Adrenal gland (tissue), 19 donors: ENCODE measurements at places on chromosomes 2 and 18. TPM values are rescaled to one million over a fixed set of nuclear protein-coding genes. Genes with fewer than 3 reads are reported as not detected.
A peak's percentile ranks its signal among the peaks of the same experiment; 100 is the strongest.

DNA sequence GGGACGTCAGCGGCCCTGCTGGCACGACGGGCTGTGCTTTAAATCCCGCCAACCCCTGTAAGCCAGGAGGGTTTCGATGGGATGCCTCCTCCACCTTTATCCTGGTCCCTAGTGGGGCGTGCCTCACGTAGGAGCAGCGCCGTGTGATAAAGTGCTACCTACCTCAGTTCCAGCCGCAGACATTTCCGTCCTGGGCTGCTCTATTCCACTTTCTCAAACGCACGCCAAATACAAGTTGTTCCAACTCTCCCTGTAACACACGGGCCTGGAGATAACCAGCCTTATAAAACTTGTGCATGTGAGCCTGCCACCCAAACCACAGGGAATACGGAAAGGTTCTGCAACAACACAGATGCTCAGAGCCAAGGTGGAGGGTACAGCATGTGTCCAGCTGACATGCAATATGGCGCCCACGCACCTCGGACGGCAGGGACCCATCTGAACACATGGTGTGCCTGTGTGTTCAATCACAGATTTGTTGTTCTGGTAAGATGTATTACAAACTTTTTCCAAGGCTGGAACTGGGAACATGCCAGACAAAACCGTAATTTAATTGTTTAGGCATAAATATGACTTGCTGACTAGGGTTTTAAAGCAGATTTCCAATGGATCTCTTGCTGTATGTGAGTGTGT lies 47.7 kb downstream of the ZNF516 start:
- no peaks in the 10 kb centered on the region for H3K27me3 ChIP-seq
- H3K4me3 ChIP-seq: no peak overlapping the region
- H3K27ac ChIP-seq: peak overlapping the region; percentile 58

DNA sequence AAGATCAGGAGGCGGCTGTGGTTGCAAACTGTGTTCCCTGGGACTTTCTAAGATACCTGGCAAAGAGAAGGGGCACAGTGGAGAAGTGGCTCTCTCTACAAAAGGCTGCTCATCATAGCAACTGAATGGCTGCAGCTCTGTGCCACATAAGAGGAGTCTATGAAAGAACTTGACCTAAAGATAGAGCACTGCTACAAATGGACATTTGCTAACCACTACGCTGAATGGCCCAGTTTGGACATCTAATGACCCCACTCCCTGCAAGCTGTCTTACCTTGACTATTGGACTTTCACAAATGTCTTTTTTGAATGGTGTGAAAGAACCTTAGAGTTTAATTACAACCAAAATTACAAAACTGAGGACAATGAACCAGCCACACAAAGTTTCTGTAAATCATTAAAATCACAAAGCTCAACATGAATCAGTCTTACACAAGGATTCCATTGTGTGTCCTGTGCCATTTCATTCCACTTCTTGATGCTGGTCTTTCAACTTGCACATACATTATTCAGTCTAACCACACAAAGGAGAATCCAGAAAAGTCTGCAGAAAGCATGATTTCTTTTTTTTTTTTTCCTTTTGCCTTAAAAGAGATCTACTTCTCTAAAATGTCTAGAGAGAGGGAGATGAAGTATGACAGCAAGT lies 154.0 kb downstream of the LAMA1 start:
- H3K27me3 ChIP-seq: no peaks in the 10 kb centered on the region
- no peaks in the 10 kb centered on the region for H3K36me3 ChIP-seq
- H3K4me1 ChIP-seq: no peaks in the 10 kb centered on the region
- no peak overlapping the region for H3K4me3 ChIP-seq

- DNase-seq: no peak
- H3K36me3 ChIP-seq: no peaks in the 10 kb centered on the region
- H3K4me3 ChIP-seq: no peak overlapping the region
- no peaks in the 10 kb centered on the region for H3K27me3 ChIP-seq
- no peak overlapping the region for H3K27ac ChIP-seq
Observed at GRCh38 chr2:148865512-148865911, 9.5 kb upstream of the KIF5C start.

DNA sequence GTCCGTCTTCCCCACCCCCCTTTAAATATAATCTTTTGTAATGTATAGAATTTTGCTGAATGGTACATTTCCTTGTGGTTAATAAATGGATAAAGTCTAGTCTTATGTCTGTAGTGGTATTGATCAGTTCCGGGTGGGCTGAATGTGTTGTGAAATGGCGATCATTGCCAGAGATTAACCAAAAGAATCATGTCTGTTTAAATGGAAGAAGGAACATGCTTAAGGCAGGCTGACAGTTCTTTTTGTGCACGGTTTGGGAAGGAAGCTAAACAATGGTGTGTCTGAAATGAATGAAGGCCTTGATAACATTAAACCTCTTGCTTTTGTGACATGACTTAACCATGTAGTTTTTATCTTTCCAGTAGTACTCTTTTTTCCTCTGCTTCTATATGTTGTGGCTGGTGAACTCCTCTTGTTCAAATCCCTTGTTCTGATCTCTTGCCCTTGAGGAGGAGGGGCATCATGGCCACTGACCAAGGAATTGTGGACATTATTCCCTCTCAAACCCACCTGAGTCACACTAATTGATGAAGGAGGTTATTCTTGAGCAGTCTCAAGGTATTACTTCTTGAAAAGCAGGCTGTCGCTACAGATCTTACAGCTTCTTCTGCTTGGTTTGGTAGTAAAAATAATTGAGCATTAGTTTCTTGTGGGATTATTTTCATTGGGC lies 1.7 kb downstream of the ACVR2A start:
- H3K4me3 ChIP-seq: no peak overlapping the region
- no peak for DNase-seq
- H3K4me1 ChIP-seq: peaks cover 44% of the 10 kb centered on the region
- H3K27me3 ChIP-seq: no peaks in the 10 kb centered on the region
- no peaks in the 10 kb centered on the region for H3K36me3 ChIP-seq
- no peak overlapping the region for H3K27ac ChIP-seq

DNA sequence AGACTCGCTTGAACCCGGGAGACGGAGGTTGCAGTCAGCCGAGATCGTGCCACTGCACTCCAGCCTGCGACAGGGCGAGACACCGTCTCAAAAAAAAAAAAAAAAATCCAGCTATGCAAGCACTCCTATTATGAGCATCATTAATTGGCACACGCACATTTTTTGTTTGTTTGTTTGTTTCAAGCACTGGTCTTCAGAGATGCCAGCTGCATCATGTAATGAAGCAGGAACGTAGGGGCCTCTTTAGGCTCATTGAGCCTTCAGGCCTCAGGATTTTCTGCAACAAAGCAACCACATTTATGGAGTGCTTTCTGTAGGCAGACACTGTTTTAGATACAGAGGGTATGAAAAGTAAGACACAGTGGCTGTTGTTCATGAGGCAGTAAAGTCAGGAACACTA lies 585.8 kb downstream of the CNTNAP5 start:
- DNase-seq: no peak
- H3K4me1 ChIP-seq: no peaks in the 10 kb centered on the region

DNA sequence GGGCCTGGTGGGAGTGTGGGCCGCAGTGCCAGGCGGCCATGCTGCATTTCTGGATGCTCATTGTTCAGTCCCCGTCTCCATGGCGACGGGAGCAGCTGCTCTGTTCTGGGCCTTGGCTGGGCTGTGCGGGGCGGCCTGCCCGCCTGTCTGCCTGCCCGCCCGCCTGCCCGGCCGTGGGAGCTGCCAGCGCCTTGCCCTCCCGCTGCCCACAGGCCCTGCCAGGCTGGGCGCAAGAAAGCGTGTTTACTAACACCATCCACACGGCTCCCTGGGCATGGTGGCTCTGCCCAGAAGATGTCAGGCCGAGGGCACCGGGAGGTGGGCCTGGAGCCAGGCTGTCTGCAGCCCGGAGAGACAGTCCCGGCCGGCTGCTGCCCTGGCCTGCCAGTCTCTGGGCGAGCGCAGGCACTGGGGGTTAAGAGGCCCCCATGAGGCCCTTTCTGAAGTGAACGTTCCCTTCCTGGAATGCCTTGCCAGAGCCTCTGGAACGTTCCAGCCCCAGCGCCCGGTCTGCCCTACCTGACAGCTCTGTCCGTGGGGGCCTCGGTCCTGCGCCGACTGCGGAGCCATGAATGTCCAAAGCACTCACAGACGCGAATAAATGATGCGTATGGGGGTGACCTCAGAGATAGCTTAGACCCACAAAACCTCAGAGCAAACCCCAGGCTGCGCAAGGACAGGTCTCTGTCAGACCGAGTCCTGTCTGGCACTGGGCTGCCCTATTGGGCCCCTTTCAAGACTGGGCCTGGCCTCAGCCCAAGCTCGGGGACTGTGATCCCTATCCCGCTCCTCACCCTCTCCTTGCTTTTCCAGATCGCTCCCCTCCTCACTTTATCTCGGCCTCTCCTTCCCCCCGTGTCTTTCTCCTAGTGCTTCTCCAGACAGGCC lies 44.3 kb downstream of the MYCN start:
- no peak for DNase-seq
- H3K4me3 ChIP-seq: no peak overlapping the region
- no peaks in the 10 kb centered on the region for H3K4me1 ChIP-seq
- H3K36me3 ChIP-seq: no peaks in the 10 kb centered on the region
- H3K27ac ChIP-seq: no peak overlapping the region

DNA sequence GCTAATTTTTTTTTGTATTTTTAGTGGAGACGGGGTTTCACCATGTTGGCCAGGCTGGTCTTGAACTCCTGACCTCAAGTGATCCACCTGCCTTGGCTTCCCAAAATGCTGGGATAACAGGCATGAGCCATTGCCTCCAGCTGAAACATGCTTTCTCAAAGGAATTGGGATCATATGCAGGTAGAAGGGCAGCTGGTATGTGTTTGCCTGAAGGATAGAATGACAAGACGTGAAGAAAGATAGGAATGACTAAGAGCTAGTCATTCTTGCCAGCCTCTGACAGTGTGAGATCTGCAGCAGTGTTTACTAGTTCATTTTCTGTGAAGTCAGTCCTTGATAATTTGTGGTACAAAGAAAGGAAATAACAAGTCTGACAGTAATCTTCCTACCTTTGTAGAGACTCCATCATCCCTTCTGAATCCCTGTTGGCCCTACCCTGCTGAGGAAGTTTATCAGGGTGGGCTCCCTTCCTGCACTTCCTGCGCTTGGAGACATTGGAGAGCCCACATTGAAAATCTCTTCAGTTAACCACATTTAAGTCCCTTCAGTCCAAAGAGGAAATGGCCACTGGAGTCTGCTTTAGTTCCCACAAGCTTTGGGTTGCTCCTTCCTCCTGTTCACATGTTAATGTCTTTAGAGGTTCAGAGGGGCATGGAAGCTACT lies 14.7 kb downstream of the CFLAR start:
- H3K36me3 ChIP-seq: peaks cover 13% of the 10 kb centered on the region
- no peak overlapping the region for H3K4me3 ChIP-seq
- no peak for DNase-seq
- H3K27me3 ChIP-seq: no peaks in the 10 kb centered on the region
- peaks cover 72% of the 10 kb centered on the region for H3K4me1 ChIP-seq

DNA sequence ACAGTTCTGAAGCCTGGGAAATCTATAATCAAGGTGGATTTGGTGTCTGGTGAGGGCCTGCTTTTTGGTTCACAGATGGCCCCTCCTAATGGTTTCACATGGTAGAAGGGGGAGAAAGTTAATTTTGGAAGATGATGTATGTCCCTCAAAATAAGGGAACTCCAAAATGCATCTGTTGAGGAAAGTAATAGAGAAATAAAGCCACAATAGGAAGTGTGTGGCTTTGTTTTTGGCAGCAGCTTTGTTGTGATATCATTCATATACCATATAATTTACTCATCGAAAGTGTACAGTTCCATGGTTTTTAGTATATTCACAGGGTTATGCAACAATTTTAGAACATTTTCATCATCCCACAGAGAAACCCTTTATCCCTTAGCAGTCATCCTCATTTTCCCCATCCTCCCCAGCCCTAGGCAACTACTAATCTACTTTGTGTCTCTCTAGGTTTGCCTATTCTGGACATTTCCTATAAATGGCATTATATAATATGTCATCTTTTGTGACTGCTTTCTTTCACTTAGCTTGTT lies 274.0 kb upstream of the FAM98A start:
- no peak for DNase-seq
- no peak overlapping the region for H3K27ac ChIP-seq
- H3K27me3 ChIP-seq: no peaks in the 10 kb centered on the region
- H3K4me3 ChIP-seq: no peak overlapping the region

DNA sequence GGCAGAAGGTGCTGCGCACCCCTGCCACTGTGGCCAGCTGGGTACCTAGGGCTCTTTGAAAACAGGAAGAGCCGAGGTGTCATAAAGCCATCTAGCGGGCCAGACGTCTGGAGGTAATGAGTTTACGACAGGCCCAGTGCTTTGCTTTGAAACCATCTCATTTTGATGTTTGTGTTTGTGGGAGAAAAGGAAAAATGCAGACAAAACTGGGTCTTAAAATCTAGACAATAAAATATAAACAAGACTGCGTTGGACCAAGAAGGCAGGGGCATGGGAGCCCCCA lies 3.2 kb downstream of the HOXD9 start:
- H3K36me3 ChIP-seq: no peaks in the 10 kb centered on the region
- no peak overlapping the region for H3K27ac ChIP-seq
- H3K4me1 ChIP-seq: peaks cover 17% of the 10 kb centered on the region
- no peak for DNase-seq
- H3K27me3 ChIP-seq: peaks cover 9% of the 10 kb centered on the region
- H3K4me3 ChIP-seq: no peak overlapping the region

DNA sequence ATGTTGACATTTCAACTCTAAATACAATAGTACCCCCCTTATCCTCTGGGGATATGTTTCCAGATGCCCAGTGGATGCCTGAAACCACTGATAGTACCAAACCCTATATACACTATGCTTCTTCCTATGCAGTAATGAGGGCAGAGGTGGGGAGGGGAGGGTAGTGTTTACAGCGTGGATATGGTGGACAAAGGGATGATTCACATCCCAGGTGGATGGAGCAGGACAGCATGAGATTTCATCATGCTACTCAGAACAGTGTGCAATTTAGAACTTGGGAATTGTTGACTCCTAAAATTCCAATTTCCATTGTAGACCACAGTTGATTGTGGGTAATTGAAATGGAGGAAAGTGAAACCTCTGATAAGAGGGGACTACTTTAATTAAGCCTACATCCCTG lies 75.4 kb downstream of the TSN start:
- H3K27me3 ChIP-seq: no peaks in the 10 kb centered on the region
- H3K4me1 ChIP-seq: no peaks in the 10 kb centered on the region
- no peak overlapping the region for H3K27ac ChIP-seq
- no peak overlapping the region for H3K4me3 ChIP-seq

GRCh38 chr2:5666798-5667197 lies 25.4 kb upstream of the SOX11 start:
- no peak overlapping the region for H3K4me3 ChIP-seq
- no peak overlapping the region for H3K27ac ChIP-seq
- H3K4me1 ChIP-seq: no peaks in the 10 kb centered on the region
- no peaks in the 10 kb centered on the region for H3K27me3 ChIP-seq
- H3K36me3 ChIP-seq: no peaks in the 10 kb centered on the region

GRCh38 chr2:169767243-169767888 lies 31.3 kb upstream of the SSB start:
- no peaks in the 10 kb centered on the region for H3K36me3 ChIP-seq
- H3K27ac ChIP-seq: no peak overlapping the region
- peaks cover 16% of the 10 kb centered on the region for H3K27me3 ChIP-seq
- no peak overlapping the region for H3K4me3 ChIP-seq
- peak; percentile 59 for DNase-seq
- no peaks in the 10 kb centered on the region for H3K4me1 ChIP-seq

- H3K27me3 ChIP-seq: no peaks in the 10 kb centered on the region
- H3K4me3 ChIP-seq: no peak overlapping the region
- no peak for DNase-seq
- peaks cover 10% of the 10 kb centered on the region for H3K4me1 ChIP-seq
- H3K36me3 ChIP-seq: peaks cover 43% of the 10 kb centered on the region
Observed at GRCh38 chr2:108458082-108458481, 9.1 kb downstream of the GCC2 start.

The RSAD2 gene
- polyA plus RNA-seq: 8.1 TPM

The WDCP gene
- polyA plus RNA-seq: 13.0 TPM

The KCNF1 gene
- polyA plus RNA-seq: 0.03 TPM

The IL1R1 gene
- polyA plus RNA-seq: 58.7 TPM

The BOLL gene
- not detected for polyA plus RNA-seq

The PTH2R gene
- 0.11 TPM for polyA plus RNA-seq

The KCNS3 gene
- 3.3 TPM for polyA plus RNA-seq

The POTEJ gene
- not detected for polyA plus RNA-seq
